ENCODE measurements at places on chromosomes 6 and 20.

GRCh38 chr6:128240024-128240428 lies 280.4 kb downstream of the PTPRK start:
- no peak for DNase-seq

DNA sequence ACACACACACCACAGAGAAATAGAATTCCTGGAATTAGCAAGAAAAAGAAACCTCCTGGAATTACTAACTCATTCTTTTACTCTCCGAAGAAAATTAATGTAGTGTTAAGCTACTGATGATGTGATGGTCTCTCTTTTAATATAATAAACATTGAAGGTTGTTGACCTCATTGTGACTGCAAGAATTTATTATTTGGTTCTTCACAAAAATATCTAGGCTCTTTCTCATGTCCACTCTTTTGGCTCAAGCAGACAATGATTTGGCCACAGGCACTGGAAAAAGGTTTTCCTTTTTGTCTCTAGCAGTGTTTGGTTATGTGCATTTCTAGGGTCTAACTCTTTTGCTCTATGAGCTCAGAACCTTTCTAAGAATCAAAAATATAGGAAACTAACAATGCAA lies 811.9 kb downstream of the TENT5A start:
- DNase-seq: no peak

DNA sequence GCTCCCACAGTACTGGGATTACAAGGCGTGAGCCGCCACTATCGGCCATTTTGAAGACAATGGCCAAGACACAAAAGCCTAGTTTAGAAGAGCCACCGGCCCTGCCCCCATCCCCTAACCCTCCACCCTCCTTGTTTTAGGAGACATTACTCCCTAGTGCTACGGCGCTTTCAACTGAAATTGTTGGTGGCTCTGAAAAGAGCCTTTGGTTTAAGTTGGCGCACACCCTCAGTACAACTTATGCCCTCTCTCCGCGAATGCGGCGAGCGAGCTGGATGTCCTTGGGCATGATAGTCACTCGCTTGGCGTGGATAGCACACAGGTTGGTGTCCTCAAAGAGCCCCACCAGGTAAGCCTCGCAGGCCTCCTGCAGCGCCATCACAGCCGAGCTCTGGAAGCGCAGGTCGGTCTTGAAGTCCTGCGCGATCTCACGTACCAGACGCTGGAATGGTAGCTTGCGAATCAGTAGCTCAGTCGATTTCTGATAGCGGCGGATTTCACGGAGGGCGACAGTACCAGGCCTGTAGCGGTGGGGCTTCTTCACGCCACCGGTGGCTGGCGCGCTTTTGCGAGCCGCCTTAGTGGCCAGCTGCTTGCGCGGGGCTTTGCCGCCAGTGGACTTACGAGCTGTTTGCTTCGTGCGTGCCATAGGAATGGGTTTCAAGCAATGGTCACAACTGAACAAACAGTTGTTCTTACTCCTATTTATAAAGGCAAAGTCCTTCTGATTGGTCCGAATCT lies 114.9 kb upstream of the BTN3A2 start:
- DNase-seq: no peak

DNA sequence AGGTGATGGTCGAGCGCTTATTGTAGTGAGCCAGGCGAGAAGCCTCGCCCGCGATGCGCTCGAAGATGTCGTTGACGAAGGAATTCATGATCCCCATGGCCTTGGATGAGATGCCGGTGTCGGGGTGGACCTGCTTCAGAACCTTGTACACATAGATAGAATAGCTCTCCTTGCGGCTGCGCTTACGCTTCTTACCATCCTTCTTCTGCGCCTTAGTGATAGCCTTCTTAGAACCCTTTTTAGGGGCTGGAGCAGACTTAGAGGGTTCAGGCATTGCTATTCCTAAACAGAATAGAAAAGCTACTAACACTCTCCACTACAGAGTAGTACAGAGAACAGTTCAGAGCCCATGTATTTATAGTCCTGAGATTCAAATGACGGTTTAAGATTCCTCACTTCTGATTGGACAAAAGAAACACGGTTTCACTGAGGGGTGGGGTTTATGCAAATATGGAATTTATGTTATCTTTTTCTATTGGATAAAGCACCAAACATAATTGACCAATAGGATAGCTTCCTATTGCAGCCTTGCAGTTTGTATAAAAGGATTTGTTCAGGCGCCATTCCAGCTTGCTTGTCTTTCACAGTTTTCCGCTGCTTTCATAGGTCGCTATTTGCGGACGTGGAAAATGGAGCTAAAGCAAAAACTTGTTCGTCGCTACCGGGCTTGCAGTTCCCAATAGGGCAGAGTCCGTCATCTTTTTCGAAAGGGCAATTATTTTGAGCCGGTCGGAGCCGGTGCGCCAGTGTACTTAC lies 43.7 kb upstream of the HFE start:
- peak; percentile 97 for DNase-seq

DNA sequence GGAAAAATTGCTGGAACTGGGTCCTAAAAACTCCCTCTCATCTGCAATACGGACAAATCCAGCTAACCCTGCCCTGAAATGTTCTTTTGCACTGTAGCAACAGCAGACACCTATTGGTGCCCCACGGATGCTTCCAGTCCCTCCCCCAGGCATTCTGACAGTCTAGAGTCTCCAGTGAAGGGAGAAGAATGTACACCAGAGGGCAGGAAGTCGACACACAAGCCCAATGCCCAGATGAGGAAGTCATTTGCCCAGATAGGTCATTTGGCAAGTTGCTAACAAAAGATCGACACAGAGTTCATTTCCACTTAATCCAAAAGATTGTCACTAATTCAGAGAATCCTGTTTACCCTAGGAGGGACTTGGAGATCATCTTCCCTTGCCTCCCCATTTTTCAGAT lies 293.0 kb upstream of the PRDM1 start:
- no peak for DNase-seq

DNA sequence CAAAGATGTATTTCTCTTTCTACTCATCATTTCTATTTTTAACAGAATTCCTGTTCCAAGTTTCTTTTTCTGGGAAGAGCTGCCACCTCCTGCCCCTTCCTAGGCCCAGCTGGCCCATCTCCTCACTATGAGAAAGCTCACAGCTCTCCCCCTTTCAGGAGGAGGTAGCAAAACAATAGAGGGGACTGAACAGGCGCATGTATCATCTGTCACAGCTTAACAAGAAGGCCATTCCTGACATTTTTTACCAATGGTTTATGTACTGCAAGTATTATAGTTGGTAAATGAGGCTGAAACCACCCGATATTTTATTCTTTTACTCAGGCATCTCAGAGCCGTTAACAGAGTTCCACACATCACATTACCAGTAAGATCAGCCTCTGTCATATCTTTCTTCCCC lies 103.7 kb upstream of the MTHFD1L start:
- DNase-seq: no peak

DNA sequence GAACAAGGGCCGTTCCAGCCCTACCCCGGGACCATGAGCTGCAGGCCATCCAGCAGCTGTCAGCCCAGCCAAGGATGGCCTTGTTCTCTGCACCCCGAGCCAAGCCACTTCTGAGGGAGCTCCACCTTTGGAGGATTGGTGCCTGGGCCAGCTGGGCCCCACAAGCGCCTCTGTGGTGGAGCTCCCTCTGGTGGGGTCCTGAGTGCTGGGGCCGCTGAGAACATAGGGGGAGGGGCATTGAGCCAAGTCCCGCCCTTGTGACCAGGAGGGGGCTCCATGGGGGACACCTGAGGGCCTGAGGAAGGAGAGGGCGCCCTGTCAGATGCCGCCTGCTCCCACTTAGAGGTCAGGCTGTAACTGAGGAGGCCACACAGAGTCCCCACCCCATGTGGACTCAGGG lies 43.2 kb downstream of the YTHDF1 start:
- no peak for DNase-seq

DNA sequence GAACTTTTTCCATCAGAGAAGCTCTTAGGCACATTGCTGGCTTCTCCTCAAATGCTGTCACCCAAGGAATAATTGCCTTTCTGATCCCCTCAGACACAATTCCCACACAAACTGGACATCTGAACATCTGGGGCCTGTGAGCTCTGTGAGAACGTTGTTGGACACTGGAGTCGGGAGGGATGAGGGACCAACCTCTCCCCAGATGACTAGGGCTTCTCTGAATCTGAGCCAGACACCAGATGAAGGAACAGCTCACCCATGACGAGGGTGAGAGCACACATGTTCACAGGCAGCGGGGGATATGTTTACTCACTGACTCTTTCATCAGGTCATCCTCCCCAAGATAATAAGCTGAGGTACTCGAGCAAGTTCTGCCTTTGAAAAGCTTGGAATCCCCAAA lies 283.9 kb upstream of the SUPT3H start:
- DNase-seq: peak; percentile 60

GRCh38 chr20:6623989-6624388 lies 143.5 kb upstream of the BMP2 start:
- DNase-seq: no peak

DNA sequence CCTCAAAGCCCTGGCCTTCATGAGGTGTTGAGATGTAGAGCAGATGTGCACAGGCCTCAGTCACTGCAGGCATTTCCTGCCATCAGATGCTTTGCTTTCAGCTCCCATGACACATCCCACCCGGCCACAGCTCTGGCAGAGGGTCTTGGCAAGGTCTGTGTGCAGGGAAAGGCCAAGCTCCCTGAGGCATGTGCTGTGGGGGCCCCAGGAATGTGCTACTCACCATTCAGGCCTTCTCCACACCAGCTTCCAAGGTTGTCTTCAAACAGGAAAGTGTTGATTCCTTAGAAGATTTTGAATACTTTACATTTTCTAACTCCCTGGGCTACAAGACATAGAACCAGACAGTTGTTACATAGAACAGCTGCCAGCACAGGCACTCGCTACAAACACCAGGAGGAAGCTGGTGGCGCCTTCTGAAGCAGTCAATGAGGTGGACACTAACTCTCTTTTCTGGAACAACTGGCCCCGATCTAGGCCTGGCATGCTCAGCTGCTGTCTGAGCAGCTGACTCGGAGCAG lies 27.8 kb downstream of the CASS4 start:
- peak; percentile 100 for DNase-seq

GRCh38 chr20:47551841-47552240 lies 50.2 kb downstream of the NCOA3 start:
- no peak for DNase-seq

DNA sequence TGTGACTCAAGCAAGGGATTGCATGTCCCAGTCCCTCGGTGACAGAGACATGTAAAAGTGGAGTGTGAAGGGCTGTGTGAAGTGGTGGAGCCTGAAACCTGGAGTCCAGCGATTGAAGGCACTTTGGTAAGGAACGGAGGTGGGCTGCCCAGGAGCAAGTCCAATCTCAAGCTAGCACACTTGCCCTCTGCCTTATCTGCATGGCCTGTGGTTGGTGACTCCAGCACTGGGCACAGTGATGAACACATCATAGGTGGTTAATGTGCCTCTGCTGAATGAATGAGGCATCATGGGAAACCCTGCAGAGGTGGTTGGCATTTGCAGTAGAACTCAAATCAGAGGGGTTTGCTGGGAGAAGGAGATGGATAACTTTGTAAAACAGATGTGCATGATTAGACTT lies 14.9 kb upstream of the ULBP3 start:
- no peak for DNase-seq

DNA sequence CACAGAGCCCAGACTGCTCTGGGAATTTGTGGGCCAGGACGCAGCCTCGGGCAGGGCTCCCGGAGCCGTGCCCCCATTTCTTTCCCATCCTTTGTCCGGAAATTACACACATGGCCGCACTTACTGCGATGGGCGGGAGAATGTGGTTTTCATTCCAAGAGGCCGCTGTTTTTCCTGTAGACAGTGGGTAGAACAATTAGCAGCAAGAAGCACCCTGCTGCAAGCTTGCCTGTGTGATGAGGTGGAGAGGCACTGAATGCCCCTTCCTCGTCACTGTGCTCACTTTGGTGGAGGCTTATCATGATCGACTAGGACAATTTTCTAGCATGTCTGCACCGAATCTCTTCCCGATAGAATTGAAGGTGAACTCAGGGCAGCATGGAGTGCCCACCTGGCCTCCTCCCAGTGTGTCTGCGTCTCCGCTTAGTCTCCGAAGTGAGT lies 102.8 kb downstream of the DACT2 start:
- peak; percentile 5 for DNase-seq

GRCh38 chr6:145213614-145214013 lies 521.7 kb downstream of the EPM2A start:
- no peak for DNase-seq

DNA sequence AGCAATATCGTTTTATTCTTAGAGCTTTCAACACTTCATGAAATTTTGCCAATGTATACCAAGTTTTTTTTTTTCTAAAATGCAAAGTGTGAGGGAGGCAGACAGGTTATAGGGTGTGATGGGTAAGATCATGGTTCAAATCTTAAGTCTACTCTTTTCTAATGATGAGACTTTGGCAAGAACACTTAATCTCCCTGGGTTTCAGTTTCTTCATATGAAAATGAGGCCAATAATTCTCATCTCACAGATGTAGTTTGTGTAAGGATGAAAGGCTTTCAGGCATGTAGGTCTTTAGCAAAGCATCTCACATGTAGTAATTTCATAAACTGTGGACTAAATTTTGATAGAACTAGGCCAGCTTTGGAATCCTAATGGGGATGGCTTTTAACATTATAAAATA lies 457.1 kb downstream of the QKI start:
- DNase-seq: no peak

DNA sequence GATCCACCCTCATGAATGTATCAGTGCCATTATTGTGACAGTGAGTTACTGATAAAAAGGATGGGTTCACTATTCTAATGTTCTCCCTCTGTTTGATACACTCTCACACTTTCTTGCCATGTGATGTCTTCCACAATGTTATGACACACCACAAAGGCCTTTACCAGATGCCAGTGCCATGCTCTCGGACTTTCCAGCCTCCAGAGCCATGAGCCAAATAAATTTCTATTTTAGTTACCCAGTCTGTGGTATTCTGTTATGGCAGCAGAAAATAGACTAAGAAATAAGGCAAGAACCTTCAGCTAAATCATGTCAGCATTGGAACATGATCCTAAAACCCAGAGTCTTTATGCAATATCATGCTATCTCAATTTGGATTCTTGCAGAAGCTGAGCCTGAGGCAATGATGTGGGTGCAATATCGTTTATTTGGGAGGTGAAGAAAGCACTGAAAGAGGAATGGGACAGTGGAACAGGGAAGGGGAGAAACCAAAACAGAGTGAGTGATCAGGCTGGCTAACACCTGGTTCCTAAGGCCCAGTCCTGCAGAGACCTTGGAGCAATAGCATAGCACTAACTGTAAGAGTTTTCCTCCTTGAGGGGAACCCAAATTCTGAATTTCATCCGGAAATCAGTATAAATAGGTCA lies 130.4 kb upstream of the LRFN2 start:
- DNase-seq: no peak

DNA sequence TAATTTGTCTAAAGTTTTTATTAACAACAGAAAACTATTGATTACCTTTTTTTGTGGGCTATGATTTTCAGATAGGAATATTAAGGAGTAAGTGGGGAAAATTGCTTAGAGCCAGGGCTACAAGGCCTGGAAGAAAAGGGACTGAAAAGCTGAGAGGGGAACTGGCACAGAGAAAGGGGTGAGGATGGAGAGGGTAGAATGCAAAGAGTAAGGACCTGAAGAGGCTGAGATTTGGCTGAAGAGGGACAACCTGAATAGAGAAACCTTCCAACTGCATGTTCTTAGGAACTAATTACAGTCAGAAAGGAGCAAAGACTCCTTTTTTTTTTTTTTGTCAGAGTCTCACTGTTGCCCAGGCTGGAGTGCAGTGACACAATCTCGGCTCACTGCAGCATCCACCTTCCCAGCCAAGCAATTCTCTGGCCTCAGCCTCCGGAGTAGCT lies 16.7 kb downstream of the BTN2A1 start:
- DNase-seq: no peak

- DNase-seq: no peak
Observed at GRCh38 chr6:117597755-117598154, 4.6 kb downstream of the GOPC start.

Data from fibroblast of skin of left biceps (primary cell).